ENCODE measurements at places on chromosomes 5 and 9.

DNA sequence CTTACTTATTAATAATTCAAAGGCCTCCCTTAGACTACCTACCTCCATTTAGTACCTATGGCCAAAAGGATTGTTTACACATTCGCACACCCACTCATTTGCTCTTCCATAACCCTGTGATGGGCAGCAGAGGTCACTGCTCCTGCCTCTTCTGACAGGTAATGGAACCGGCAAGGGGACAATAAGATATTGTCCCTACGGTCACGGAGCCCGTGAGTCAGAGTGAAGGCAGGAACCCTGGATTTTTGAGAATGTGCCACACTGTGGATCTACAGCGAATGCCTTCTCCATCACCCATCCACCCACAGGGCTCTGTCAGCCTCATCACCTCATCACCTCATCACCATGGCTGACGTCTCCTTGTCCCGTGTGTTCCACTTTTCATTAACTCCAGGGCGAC is 132.3 kb downstream of the MYO10 start:
- no peak for DNase-seq

GRCh38 chr9:74824654-74825053 is 63.1 kb downstream of the TRPM6 start:
- DNase-seq: no peak

DNA sequence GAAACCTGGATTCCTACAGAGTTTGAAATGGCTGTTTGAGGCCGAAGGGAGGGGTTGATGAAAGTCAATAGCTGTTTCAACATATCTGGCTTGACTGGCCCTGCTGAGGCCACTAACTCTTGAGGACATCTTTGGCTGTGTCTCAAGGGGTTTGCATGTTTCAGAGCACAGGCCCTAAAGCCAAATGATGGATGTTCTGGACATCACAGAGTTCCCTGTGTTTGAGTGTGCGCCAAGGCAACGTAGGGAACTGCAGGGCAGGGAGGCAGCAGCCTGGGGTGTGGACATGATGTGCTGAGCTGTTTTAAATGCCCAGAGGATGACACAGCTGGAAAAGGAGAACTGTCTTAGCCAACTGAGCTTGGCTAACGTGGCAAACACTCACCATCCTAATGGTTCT is 89.6 kb downstream of the RAPGEF1 start:
- no peak for DNase-seq

GRCh38 chr9:114532561-114533237 is 27.4 kb upstream of the WHRN start:
- no peak for DNase-seq

- DNase-seq: no peak
Observed at GRCh38 chr5:144131261-144131660, 39.2 kb downstream of the YIPF5 start.

GRCh38 chr5:60209146-60209840 is 315.8 kb upstream of the PDE4D start:
- DNase-seq: no peak

DNA sequence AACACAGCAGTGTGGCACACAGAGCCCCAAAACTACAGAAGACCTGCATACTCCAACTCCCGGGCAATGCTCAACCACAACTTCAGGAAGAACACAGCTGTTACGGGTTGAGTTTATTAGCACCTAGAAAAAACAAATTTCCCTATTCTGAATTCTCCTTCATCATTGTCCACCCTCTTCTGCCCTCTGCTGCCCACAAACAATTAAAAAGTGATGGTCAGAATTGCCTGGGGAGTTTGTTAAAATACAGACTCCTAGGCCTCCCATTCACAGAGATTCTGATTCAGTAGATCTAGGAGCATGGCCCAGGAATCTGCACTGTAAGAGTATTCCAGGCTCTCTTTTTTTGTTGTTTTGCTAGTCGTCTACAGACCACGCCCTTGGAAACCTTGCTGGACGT is 310.6 kb downstream of the NDUFS4 start:
- no peak for DNase-seq

DNA sequence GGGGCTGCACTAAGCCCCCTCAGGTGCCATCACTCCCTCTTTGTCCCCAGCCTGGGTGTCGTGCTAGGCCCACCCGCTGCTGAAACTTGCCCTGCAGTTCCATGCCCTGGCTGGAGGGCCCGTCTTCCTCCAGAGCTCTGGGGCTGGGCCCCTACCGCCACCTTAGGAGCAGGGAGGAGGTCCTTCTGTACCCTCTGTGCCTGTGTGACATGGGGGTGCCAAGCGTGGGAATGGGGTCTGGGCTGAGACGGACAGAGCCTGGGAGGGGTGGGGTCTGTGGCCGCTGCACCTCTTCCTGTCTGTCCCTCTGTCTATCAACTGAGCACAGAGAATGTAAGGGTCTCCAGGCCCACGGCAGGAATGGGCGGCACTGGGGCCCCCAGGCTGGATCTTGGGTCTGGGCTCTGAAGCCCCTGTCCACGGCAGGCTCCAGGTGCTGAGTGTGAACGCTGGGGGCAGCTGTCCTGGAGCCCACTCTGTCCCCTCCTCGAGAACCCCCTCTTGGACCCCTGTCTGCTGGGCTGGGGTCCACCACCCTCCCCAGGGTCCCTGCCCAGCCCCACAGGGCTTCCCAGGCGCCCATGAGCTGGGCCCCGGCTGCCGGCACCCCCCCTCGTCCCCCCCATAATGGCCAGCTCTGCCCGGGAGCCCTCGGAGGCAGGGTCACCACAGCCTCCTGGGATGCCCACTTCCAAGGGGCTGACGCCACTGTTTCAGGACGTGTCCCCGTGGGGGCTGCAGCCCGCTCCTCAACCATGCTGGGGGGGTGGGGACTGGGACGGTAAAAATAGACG is 15.8 kb upstream of the NRARP start:
- no peak for DNase-seq

GRCh38 chr9:18274693-18275092 is 199.3 kb upstream of the ADAMTSL1 start:
- DNase-seq: no peak

GRCh38 chr5:157770665-157771064 is 27.2 kb downstream of the LSM11 start:
- no peak for DNase-seq

GRCh38 chr9:114988962-114989599 is 58.7 kb upstream of the TNFSF8 start:
- DNase-seq: no peak

GRCh38 chr5:73232266-73233041 is 59.5 kb downstream of the TMEM174 start:
- DNase-seq: no peak

Measured in SHP77 (cell line).